ENCODE measurements at places on chromosomes 2 and 18. TPM values are rescaled to one million over a fixed set of nuclear protein-coding genes. Genes with fewer than 3 reads are reported as not detected.

CHRNG gene
- total RNA-seq, result not detected

DPP10 gene
- total RNA-seq, result not detected

PSMA8 gene
- not detected for total RNA-seq

MTERF4 gene
- 21.7 TPM for total RNA-seq

TUBA4B gene
- not detected for total RNA-seq

TNFAIP6 gene
- total RNA-seq, result 0.24 TPM

NAT8 gene
- total RNA-seq, result not detected

MARCHF4 gene
- total RNA-seq, result 4.0 TPM

FOXI3 gene
- 1.5 TPM for total RNA-seq

ACMSD gene
- not detected for total RNA-seq

SALL3 gene
- not detected for total RNA-seq

UPP2 gene
- total RNA-seq, result not detected

ATIC gene
- 22.8 TPM for total RNA-seq

DSG3 gene
- total RNA-seq, result 266 TPM
